ENCODE measurements at places on chromosomes 12 and 14.
A peak's percentile ranks its signal among the peaks of the same experiment; 100 is the strongest.

GRCh38 chr12:45231515-45232145, 15.7 kb downstream of the ANO6 start:
- no peak for DNase-seq

DNA sequence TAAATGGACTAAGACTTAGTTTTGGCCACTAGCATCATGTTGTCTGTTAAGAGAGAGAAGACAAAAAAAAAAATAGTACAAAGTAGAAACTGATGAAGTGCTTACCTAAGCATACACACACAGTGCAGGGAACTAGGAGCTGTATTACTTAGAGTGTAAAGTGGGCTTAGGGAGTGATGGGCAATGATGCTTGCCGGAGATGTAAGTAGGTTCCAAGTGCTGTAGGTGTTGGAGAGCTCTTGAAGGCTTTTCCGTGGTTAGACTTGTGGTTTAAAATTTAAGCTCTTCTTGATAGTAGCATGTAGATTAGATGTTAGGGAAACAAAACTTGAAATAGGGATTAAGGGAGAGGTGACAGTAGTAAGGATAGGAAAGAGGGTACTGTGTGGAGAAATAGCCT, 34.7 kb downstream of the MIA2 start:
- DNase-seq: no peak

GRCh38 chr12:56411781-56412639, 37.2 kb downstream of the TIMELESS start:
- DNase-seq: no peak

- no peak for DNase-seq
Measured at GRCh38 chr14:37579274-37579673, 15.8 kb downstream of the FOXA1 start.

GRCh38 chr12:12086973-12087692, 16.4 kb downstream of the BCL2L14 start:
- DNase-seq: no peak

DNA sequence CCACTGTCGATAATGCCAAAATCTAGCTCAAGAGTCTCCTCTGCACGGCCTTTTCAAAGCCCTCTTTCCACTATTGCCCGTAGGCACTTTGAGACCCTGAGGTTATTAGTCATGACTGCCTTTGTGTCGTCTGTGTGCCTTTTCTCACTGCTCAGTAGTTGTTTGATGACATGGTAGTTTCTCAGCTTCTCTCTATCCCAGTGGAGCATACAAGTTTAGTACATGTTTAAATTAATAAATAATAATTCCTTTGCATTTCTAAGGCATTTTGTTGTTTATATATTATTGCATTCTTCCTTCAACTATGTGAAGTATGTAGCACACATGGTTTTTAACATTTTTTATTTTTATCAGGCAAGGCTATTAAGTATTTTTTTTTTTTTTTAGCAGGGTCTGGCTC, 458.1 kb downstream of the PCNX1 start:
- no peak for DNase-seq

- no peak for DNase-seq
Measured at GRCh38 chr12:45356822-45357538, 141.1 kb downstream of the ANO6 start.

DNA sequence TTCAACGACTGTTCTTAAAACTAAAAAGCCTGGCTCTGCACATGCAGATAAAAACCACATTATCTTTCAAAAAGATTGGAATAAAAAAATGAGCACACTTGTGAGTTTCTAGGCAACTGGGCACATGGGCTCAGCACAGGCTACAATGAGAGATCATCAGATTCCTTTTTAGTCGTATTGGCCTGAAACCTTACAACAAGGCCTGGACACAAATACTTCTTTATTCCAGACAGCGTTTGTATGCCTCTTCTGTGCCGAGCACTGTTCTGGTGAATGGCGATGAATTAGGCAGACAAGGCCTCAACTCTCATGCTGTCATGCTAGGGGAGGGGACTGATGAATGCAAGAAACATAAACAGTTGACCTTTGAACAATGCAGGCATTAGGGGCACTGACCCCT, 463.0 kb downstream of the AACS start:
- DNase-seq: no peak

GRCh38 chr14:104724981-104725771, 1.1 kb downstream of the ADSS1 start:
- DNase-seq: no peak

- DNase-seq: no peak
Measured at GRCh38 chr12:100403446-100403845, 46.6 kb downstream of the SLC17A8 start.

- peak; percentile 59 for DNase-seq
Measured at GRCh38 chr12:6554168-6555017, 1.4 kb downstream of the IFFO1 start.
